Activated CD8-positive, alpha-beta memory T cell treated with anti-CD3 and anti-CD28 coated beads, Interleukin-2, amount 10 ng/mL, durations not matched to agents 7 days and 5 days (primary cell): ENCODE measurements at places on chromosomes 11 and 22. TPM values are rescaled to one million over a fixed set of nuclear protein-coding genes. Genes with fewer than 3 reads are reported as not detected.

DNA sequence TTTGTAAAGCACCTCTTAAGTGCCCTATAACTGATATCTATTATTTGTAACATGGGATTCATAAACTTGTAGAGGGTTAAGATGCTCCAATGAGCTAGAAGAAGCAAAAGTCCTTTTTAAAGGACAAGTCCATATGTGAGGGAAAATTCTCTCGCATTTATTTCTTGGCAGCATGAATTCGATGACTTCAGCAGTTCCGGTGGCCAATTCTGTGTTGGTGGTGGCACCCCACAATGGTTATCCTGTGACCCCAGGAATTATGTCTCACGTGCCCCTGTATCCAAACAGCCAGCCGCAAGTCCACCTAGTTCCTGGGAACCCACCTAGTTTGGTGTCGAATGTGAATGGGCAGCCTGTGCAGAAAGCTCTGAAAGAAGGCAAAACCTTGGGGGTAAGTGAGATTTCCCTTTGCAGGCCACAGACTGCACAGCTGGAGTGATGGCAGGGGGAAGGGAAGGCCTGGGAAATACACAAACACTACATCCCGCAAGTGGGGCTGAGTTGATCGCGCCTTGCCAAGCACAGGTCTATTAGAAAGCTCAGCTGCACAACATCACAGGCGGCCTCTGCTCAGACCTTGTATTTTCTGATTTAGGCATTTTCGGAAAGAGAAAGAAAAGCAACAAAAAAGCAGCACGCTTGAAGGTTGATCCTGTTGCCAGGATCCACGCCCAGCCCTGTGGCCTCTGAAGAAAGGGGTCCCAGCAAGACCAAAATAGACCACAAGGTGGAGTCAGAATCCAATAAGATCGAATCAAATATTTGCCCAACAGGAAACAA is 1.5 kb downstream of the MS4A8 start:
- DNase-seq = no peak

DNA sequence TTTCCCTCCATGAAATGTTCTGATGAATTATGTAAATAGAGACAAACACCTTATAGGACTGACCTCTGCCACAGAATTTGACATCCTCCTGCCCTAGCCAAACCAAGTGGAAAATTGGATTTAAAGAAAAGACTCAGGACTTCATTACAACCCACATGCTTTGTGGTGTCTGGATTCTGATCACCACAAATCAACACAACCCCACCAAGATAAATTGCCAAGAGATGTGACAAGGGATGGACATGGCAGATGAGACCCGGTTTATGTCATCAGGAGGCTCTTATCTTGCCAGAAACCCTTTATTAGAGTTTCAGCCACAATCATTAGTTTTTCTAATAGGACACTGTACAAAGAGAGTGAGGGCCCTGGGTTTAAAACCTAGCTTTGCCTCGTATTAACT is 57.9 kb upstream of the SLC6A5 start:
- no peak for DNase-seq

DNA sequence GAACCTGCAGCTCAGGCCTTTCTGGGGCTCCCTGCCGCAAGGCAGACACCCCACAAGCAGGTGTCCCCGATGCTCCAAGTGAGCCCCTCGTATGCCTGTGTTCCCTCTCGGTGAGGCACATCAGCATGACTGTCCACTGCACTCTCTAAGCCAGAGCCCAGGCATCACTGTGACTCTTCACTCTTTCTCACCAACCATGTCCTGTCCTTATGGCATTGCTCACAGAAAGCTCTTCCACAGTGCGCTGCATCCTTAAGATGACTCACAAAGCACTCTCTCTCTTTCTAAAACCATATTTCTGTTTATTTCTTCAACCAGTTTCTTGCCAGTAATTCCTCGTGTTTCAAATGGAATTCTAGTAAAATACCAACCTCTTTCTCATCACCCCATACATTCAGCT is 18.1 kb downstream of the GAB4 start:
- DNase-seq = no peak

- no peak for DNase-seq
These were observed 195.4 kb upstream of the ARHGAP20 start for GRCh38 chr11:110907629-110908028.

- DNase-seq = no peak
These were observed 42.7 kb downstream of the IGLL1 start for GRCh38 chr22:23537416-23537815.

DNA sequence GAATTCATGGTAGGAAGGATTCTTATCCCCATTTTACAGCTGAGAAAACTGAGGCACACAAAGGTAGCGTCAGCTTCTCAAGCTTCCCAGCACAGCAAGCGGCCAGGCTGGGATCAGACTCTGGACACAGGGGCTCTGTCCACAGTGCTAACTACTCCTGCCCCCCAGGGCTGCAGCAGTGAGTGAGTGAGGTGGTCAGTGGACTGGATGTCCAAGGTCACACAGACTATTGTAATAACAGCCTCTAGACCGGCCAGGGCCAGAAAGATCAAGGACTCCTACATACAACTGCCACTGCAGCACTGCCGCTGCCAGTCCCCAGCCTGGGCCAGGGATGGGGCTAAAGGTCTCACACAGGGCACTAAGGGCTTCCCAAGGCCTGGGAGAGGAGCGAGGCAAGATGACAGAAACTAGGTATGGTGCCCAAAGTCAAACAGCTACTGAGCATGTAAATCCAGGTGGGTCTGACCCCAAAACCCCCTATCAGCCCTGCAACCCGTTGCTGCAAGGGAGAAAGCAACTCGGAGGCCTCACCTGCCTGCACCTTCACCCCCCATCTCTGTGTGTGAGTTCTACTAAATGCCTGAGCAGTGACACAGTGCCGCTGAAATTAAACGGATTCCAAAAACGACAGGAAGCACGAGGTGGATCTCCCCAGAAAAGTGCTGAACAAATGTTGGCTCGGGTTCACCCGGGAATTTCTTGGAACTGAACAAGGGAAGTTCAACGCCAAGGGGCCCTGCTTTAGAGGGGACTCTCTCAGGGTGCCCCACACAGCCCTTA is 161.8 kb upstream of the GRK3 start:
- DNase-seq = no peak

DNA sequence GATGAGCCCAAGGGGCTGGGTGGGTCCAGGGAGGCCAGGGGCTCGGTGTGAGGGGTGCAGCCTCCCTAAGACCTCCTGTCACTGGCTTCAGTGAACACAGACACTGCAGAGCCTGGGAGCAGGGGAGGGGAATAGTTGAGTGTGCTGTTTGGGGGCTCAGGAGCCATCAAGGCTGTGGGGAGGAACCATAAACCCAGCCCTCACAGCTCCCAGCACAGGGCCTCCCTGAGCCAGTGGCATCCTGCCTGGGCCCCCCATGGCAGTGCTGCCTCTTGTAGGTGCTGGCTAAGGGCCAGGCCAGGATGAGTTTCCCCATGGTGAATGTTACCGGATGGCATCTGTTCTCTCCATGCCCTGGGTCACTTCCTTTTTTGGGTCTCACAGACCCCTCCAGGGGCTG is 25.5 kb downstream of the KCNJ5 start:
- DNase-seq = no peak

GRCh38 chr11:107705027-107705426 is 6.8 kb downstream of the SLN start:
- no peak for DNase-seq

DNA sequence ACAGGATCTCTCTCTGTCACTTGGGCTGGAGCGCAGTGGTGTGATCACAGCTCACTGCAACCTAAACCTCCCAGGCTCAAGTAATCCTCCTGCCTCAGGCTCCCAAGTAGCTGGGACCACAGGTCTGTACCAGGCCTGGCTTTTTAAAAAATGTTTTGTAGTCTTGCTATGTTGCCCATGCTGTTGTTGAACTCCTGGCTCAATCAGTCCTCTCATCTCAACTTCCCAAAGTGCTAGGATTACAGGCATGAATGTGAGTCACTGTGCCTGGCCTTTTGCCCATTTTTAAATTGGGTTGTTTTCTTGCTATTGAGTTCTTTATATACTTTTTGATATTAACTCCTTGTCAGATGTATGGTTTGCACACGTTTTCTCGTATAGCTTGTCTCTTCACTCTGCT is 33.0 kb upstream of the PITPNB start:
- DNase-seq = no peak

- no peak for DNase-seq
These were observed 86.0 kb downstream of the C11orf87 start for GRCh38 chr11:109507836-109508561.

DNA sequence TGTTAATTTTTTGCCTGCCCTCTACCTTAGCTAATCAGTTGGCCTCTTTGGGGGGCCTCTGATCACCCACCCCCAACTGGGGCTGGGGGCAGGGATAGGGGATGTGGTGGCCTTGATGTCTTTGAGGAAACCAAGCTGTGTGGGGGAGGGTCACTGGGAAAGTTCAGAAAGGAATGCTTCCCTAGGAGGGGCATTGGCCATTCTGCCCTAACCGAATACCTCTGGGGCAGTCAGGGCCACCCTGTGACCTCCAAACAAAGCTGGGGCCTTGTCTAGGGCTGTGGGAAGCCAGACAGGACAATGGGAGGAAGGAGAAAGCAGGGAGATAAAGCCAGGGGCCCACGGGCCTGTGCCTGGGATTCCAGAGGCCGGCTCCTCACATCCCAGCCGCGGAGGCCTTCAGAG is 97.5 kb downstream of the TSPAN18 start:
- DNase-seq = no peak

- DNase-seq = peak; percentile 19
These were observed 34.0 kb downstream of the AMPD3 start for GRCh38 chr11:10488934-10489691.

DNA sequence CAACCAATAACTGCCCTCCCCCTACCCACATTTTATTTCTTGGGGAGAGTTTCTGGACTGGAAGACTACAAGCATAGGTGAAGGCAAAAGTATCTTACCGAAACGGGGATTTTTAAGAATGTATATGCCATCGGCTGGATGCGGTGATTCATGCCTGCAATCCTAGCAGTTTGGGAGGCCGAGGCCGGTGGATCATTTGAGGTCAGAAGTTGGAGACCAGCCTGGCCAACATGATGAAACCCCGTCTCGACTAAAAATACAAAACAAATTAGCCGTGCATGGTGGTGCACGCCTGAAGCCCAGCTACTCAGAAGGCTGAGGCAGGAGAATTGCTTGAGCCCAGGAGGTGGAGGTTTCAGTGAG is 20.8 kb upstream of the SLN start:
- DNase-seq = no peak

DNA sequence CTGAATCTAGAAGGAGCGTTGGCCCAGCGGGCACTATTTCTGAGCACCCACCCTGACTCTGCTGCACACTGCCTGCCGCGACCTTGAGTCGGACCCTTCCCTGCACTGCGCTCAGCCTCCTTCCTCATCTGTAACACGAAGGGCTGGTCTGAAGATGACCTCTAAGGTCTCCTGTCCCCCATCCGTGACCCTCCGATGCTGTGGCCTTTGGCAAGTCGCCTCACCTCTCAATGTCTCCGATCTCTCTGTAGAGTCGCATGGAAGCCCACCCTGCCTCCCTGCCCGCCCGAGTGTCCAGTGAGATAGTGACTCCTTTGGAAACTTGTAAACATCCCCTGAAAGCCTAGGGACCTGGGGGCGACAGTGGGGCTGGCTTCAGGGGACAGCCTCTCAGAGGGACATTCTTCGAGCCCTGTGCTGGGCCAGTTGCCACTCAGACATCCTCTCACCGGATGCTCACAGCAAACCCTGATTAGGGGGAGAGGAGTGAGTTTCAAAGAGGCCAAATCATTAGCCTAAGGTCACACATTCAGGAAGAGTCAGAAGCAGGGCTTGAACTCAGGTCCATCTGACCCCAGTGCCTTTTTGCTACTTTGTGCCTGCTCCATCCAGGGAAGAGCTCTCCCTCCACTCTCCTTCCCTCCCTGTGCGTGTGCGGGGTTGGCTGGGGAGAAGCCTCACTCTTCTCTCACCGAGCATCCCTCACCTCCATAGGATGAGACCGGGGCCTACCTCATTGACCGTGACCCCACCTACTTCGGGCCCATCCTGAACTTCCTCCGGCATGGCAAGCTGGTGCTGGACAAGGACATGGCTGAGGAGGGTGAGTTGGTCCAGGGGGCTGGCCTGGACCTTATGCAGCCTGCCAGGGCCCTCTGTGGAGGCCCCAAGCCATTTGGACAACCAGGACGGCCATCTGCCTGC is 1.1 kb downstream of the KCTD17 start:
- DNase-seq = no peak

- DNase-seq = peak; percentile 80
These were observed 19.0 kb upstream of the E2F8 start for GRCh38 chr11:19259487-19260345.

DNA sequence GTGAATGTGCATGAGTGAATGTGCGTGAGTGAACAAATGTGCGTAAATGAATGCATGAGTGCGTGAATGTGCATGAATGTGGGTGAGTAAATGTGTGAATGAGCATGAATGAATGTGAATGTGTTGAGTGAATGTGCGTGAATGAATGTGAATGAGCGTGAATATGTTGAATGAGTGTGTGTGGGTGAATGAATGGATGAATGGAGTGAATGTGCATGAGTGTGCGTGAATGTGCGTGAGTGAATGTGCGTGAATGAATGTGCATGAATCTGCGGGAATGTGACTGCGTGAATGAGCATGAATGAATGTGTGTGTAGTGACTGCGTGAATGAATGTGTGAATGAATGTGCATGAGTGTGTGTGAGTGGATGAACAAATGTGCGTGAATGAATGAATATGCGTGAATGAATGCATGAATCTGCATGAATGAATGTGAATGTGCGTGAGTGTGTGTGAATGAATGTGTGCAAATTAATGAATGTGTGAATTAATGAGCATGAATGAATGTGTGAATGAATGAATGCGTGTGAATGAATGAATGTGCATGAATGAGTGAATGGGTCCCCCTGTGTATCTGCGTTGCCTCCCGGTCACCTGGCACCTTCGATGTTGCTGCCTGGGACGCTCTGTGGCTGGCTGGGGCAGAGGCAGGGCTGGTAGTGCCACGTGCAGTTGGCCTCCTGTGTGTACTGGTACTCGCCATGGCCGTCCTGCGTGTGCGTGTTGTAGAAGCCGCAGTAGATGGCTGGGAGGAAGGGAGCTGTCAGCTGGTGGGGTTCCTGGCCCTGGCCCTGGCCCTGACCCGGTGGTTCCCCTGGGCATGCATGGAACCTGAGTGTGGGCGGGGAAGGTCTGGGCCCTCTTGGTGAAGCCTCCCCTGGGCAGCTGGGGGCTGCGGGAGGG is 13.4 kb downstream of the MUC6 start:
- DNase-seq = no peak

- DNase-seq = no peak
These were observed 46.3 kb downstream of the TRAF6 start for GRCh38 chr11:36463781-36464180.

The SHISA8 gene
- 0.70 TPM for total RNA-seq

The SPON1 gene
- total RNA-seq = not detected

The SIK2 gene
- 9.7 TPM for total RNA-seq

The OR8H3 gene
- total RNA-seq = not detected

The NXPE1 gene
- total RNA-seq = not detected

The MOGAT2 gene
- not detected for total RNA-seq

The DNAJC24 gene
- total RNA-seq = 17.6 TPM

The PPP1R14B gene
- total RNA-seq = 142 TPM

The APOC3 gene
- total RNA-seq = not detected

The CLDN5 gene
- total RNA-seq = not detected
